Right kidney (tissue), 9 donors: ENCODE measurements at places on chromosomes 5 and 9.

DNA sequence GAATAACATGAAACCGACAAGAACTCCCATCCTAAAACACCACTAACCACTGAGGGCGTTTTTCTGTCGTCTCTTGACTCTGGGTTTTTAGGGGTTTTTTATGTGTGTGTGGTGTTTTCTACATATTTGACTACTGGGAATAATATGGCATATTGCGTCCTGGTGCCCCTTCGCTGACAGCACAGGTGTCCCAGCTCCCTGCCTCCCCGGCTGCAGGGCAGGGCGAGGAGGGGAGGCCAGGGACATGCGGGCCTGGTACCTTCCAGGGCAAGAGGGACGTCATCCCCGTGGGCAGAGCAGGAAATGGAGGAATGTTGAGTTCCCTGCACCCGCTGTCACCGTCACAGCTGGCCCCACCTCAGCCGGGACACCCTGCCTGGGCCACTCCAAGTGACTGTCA is 34.8 kb downstream of the VAV2 start:
- no peak for DNase-seq

DNA sequence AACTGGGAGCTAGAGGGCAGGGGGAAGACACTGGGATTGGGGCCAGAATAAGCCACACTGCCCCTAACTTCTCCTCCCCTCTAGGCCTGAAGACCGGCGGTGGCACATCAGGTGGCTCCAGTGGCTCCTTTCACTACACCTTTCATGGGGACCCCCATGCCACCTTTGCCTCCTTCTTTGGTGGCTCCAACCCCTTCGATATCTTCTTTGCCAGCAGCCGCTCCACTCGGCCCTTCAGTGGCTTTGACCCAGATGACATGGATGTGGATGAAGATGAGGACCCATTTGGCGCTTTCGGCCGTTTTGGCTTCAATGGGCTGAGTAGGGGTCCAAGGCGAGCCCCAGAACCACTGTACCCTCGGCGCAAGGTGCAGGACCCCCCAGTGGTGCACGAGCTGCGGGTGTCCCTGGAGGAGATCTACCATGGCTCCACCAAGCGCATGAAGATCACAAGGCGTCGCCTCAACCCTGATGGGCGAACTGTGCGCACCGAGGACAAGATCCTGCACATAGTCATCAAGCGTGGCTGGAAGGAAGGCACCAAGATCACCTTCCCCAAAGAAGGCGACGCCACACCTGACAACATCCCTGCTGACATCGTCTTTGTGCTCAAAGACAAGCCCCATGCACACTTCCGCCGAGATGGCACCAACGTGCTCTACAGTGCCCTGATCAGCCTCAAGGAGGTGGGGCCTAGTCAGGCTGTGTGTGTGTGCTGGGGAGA is 6.8 kb downstream of the DNAJB5 start:
- DNase-seq = no peak

DNA sequence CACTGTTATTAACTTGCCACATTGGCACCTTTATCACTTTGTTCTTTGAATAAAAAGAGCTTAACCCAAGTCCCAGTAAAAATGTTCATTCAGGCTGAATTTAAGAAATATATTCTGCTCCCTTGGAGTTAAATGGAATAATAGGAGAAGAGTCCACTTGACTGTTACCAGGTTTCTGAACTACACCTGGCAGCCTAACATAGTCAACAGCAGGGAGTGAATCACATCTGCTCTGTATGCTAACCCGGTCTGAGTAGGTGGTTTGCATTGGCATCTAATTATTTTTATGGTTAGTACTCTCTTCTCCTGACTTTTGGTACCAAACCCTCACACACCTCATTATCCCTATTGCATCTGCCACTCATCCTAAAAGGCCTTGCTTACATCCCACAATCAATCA is 86.7 kb downstream of the STK32A start:
- no peak for DNase-seq

GRCh38 chr5:74401946-74402320 is 238.6 kb downstream of the ENC1 start:
- DNase-seq = no peak

- no peak for DNase-seq
Measured at GRCh38 chr5:64746446-64746845, 22.0 kb downstream of the SREK1IP1 start.

DNA sequence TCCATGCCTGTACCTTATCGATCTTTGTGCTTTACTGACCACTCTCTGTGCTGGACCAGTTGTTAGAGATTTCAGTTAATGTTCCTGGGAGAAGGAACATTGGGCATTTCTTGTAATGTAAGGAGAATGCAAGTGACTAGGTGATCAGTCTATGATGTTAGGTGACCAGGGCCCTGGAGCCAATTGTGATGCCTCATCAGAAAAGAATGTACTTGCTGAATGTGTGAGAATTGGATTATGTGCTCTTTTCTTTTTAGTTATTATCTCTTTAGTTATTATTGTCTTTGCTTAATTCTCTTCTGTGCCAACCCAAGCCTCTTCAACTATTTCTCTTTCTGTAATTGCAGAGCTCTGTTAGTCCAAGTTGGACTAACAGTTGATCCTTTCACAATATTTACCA is 92.9 kb downstream of the LRRC70 start:
- no peak for DNase-seq

DNA sequence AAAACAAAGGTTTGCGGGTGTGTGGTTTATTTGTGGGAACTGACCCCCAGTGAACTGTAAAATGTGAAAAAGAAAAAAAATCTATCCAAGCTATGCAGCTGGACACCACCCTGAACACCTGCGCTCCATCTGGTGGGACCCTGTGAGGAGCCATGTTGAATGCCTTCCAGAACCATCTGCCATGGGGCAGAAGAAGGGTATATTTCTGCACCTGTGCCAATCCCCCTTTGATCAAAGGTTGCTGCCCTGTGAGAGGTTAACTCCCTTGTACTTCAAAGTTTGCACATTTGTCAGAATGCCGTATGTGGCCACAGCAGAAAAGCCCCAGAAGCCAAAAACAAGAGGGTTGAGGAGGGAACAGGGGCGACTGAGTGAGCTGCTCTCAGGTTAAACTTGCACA is 148.5 kb upstream of the ALDH1B1 start:
- DNase-seq = no peak

DNA sequence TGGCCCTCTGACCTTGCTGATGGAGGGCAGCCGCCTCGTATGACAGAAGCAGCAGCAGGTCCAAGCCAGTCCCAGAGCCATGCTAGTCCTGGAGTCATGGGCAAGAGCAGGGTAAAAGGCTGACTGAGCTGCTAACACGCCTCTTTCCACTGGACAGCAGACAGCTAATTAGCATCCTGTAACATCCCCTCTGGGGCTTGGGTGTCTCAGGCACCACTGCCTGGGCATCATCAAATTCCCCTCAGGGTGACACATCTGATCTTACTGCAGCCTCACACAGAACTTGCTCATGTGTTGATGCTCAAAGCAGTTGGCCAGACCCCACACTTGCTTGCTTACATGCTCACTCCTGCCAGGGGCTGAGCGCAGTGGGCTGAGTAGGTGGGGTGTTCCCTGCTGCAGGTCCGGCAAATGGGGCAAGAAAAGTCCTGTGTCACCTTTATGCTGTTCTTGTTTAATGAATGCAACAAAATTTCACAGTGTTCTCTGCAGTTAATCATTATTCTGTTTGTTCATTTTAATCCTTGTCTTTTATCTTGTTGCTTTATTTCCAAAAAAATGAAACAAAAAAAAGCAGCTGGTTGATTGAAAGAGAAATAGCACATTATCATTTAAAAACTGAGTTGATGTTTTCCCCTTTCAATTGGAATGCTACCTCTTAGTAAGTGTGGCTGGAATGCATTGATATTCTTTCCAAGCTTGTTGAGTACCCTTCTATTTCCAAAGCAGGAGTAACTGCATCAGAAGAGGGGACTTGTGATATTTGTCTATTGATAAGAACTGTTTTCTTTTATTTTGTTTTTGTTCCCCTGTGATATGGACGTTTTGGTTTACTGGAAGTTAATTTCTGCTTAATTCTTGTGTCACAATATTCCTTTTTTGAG is 254.1 kb downstream of the CDH18 start:
- DNase-seq = no peak

DNA sequence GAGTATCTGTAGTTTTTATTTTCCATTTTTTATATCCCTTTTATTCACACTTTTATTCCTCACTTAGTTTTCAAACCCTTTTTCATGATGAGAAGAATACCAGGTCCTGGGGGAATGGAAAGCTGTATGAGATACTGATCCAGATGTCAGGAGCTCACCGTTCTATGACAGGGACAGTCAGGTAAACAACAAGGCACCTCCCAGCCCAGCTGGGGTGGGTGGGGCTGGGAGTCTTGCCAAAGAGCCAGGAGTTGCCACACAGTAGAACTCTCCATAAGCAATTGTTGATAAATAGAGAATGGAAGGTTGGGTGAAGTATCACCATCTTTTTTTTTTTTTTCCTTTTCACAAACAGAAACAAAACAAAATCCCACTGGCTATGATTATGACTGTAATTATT is 225.8 kb downstream of the NSG2 start:
- DNase-seq = no peak

- no peak for DNase-seq
Measured at GRCh38 chr9:16816011-16816410, 54.5 kb downstream of the BNC2 start.

DNA sequence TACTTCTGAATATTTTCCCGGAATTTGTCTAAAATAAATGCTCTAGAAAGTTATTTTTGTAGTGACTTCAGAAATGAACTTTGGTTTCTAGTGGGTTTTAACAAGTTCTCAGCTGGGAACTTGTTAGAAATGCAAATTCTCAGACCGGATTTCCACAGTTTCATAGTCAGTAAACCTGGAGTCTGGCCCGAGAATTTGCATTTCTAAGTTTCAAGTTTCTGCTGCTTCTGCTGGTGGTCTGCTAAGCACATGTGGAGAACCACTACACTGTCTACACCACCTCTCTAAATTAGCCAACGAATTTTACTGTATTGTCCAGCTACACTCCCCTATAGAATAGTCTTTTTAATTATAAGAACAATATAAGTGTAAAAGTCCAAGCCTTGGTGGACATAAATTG is 208.0 kb downstream of the CHSY3 start:
- DNase-seq = no peak

GRCh38 chr5:158816011-158816696 is 283.6 kb downstream of the EBF1 start:
- no peak for DNase-seq

DNA sequence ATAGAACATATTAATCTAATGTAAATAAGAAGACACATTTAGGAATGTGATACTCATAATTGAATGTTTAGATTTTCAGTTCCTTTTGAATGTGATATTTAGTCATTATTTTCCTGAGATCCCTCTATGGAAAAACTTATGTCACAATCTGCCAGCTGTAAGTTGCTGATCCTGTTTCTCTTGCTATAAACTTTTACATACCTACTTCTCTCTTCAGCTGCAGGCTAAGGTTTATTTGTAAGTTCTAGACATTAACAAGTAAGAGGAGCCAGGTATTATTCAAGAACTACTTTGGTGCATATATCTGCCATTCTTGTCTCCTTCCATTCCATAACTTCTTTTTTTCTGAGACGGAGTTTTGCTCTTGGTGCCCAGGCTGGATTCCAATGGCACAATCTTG is 462.4 kb downstream of the PRR16 start:
- no peak for DNase-seq
